ENCODE measurements at places on chromosomes 4 and X.

GRCh38 chr4:154927126-154927680 lies 146.1 kb downstream of the RBM46 start:
- no peak for DNase-seq

GRCh38 chr4:79235095-79235494 lies 90.8 kb downstream of the NAA11 start:
- no peak for DNase-seq

GRCh38 chr4:85774000-85774399 lies 299.1 kb downstream of the ARHGAP24 start:
- DNase-seq, result no peak

GRCh38 chr4:20351360-20352162 lies 99.9 kb downstream of the SLIT2 start:
- DNase-seq, result no peak

DNA sequence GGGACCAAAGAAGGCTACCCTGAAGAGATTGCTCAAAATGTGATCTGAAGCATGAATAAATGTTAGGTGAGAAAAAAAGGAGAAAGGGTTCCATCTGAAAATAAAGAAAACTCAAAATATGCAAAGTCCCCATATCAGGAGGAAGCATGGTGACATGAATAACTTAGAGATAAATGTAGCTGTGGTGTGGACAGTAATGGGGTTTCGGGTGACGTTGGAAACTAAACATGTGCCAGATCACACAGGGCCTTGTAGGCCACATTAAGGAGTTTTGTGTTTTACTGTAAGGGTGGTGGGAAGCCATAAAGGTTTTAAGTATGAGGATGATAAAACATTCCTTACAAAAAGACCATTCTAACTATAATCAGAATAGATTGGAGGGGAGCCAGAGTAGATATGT lies 40.3 kb upstream of the ACSL4 start:
- no peak for DNase-seq

GRCh38 chr4:108937066-108937465 lies 174.2 kb upstream of the ETNPPL start:
- no peak for DNase-seq
